ENCODE measurements at places on chromosomes 16 and 17.

GRCh38 chr16:1438229-1439057 is 5.9 kb downstream of the CCDC154 start:
- no peak for DNase-seq

GRCh38 chr17:38789185-38789584 is 10.2 kb downstream of the PIP4K2B start:
- no peak for DNase-seq

DNA sequence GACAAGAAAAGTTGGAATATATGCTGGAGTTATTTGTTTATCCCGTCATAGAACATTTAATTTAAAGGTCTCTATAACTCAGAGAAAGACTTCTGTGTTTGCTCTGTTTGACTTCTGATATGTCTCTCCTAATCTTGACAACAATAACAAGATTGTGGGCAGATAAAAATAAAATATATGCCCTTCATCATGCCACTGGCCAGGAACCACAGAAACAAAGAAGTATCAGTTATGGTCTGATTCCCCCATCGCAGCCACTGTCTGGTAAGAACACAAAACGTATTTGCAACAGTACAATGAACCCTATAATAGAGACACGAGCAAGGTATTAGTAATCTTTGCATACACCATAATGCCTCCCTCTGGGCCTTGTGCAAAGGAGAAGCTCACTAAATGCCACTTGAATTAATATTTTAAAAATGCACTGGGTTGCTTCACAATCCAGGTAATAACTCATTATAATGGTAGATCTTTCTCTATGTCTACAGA is 1498.3 kb downstream of the CDH11 start:
- DNase-seq = no peak

- DNase-seq = no peak
Measured at GRCh38 chr16:67114793-67115192, 5.1 kb downstream of the PHAF1 start.

GRCh38 chr16:67926181-67926750 is 5.4 kb downstream of the CTRL start:
- no peak for DNase-seq

GRCh38 chr17:2140683-2141082 is 85.8 kb downstream of the HIC1 start:
- DNase-seq = no peak

DNA sequence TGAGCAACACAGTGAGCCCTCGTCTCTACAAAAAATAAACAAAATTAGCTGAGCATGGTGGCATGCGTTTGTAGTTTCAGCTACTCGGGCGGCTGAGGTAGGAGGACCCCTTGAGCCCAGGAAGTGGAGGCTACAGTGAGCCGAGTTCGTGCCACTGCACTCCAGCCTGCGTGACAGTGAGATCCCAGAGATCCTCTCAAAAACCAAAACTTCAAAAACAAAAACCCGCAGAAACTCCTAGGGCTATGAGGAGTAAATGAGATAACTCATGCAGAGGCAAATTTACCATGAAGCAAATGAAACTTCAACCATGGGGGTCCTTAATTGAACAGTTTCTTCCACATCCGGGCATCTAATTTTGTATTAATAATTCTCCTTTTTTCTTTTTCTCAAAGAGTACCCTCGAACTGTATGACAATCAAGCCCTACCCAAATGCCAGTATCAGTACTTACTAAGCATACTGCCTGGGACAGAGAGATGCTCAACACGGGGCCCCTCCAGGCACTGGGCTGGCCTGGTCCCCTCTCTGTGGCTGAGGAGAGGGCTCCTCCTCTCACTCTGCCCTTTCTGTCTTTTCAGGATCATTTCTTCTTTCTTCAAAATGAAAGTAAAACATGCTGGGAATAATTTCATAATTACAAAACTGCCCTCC is 789 bp upstream of the PIPOX start:
- no peak for DNase-seq

- no peak for DNase-seq
Measured at GRCh38 chr16:85042606-85043005, 15.0 kb downstream of the KIAA0513 start.

DNA sequence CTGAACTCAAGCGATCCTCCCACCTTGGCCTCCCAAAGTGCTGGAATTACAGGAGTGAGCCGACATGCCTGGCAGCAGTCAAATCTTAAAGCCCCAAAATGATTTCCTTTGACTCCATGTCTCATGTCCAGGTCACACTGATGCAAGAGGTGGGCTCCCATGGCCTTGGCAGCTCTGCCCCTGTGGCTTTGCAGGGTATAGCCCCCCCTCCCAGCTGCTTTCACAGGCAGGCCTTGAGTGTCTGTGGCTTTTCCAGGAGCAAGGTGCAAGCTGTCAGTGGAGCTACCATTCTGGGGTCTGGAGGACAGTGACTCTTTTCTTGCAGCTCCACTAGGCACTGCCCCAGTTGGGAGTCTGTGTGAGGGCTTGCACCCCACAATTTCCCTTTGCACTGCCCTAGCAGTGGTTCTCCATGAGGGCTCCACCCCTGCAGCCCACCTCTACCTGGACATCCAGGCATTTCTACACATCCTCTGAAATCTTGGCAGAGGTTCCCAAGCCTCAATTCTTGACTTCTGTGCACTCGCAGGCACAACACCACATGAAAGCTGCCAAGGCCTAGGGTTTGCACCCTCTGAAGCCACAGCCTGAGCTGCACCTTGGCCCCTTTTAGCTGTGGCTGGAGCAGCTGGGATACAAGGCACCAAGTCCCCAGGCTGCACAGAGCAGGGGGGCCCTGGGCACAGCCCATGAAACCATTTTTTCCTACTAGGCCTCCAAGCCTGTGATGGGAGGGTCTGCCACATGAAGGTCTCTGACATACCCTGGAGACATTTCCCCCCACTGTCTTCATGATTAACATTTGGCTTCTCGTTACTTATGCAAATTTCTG is 79.3 kb upstream of the ARL4D start:
- no peak for DNase-seq

- no peak for DNase-seq
Measured at GRCh38 chr17:29595943-29596774, 3.2 kb downstream of the ANKRD13B start.

- DNase-seq = no peak
Measured at GRCh38 chr16:88991813-88992350, 14.9 kb upstream of the CBFA2T3 start.

- no peak for DNase-seq
Measured at GRCh38 chr16:15403392-15403995, 7.9 kb downstream of the MPV17L start.

DNA sequence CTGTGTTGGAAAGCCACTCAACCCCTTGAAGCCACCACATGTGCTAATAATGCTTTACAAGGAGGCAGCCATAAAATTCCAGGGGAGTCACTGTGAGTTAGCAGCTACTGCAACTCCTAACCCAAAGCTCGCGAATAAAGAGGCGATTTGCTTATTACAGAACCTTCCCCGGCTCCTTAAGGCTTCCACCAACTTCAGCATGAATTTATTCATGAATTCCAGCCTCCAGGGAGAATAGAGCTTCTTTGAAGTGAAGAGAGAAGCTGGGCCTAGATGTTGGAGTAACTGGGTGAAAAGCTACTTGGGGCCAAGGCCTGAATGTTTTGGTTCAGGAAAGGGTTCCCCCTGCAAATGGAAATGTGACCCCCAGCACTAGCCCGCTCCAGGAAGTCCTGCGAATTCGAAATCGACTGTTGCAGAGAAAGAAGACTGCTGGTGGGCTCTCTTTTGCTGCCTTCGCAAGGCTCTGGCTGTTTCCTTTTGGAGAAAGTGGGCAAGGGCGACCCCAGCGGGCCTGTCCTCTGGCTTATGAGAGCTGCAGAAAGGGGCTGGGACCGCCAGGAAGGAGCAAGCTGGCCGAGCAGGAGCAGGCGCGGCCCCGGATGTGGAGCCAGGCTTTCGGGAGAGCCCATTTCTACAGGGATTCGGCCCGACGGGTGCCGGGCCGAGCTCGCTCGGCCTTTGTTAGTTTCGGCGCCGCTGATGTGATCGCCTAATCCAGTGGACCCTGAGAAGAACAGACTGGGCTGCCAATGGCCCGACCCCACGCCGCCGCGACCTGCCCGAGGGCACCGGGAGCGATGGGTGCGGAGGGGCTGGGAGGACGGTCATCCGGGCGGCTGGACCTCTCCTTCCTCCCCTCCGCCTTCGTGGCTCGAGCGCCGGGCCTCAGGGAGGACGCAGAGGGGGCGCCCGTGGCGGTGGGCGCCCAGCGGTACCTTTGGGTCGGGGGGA is 7.6 kb downstream of the CBX8 start:
- no peak for DNase-seq

- DNase-seq = no peak
Measured at GRCh38 chr17:65170839-65171238, 33.7 kb downstream of the RGS9 start.

- DNase-seq = no peak
Measured at GRCh38 chr17:62650587-62650986, 23.1 kb downstream of the MRC2 start.

DNA sequence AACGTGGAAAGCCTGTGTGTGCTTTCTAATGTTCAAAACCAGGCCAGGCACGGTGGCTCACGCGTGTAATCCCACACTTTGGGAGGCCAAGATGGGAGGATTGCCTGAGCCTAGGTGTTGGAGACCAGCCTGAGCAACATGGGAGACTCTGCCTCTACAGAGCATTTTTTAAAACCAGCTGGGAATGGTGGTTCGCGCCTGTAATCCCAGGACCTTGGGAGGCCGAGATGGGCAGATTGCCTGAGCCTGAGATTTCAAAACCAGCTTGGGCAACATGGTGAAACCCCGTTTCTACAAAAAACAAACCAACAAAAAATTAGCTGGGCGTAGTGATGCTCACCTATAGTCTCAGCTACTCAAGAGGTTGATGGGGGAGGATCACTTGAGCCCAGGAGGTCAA is 26.4 kb downstream of the RNF213 start:
- DNase-seq = no peak

- DNase-seq = no peak
Measured at GRCh38 chr16:27114006-27114405, 47.3 kb downstream of the C16orf82 start.

GRCh38 chr16:79672524-79672923 is 72.0 kb upstream of the MAF start:
- no peak for DNase-seq

DNA sequence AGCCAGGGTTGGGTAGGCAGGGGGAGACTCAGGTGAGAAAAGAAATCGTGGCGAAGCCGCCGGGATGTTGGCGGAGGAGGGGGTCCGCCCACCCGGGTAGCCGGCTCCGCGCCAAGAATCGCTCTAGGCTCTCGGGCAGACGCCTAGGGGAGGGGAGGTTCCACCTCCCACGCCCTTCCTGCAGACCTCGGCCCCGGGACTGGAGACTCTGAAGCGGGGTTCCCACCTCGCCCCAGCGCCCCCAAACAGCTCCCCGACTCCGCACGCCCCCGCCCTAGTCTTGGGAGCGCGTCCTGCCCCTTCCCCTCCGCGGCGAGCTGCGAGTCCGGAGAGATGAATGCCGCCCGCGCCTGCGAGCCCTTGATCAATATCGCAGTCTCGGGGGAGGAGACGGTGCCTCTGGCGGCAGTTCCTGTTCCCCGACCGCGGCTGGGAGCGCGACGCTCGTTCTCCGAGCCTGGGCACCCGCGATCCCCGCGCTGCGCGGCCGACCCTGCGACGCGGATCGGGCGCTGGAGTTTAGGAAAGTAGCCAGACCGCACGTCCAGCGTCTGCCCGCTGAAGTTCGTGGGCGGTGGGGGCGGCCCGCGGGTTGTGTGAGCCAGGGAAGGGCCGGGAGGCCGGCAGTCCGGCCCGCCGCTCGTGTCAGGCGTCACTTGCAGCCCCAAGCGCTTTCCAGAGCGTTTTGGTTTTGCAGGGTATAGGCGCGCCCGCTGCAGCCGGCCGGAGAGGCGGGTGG is 790 bp downstream of the CRHR1 start:
- DNase-seq = no peak

DNA sequence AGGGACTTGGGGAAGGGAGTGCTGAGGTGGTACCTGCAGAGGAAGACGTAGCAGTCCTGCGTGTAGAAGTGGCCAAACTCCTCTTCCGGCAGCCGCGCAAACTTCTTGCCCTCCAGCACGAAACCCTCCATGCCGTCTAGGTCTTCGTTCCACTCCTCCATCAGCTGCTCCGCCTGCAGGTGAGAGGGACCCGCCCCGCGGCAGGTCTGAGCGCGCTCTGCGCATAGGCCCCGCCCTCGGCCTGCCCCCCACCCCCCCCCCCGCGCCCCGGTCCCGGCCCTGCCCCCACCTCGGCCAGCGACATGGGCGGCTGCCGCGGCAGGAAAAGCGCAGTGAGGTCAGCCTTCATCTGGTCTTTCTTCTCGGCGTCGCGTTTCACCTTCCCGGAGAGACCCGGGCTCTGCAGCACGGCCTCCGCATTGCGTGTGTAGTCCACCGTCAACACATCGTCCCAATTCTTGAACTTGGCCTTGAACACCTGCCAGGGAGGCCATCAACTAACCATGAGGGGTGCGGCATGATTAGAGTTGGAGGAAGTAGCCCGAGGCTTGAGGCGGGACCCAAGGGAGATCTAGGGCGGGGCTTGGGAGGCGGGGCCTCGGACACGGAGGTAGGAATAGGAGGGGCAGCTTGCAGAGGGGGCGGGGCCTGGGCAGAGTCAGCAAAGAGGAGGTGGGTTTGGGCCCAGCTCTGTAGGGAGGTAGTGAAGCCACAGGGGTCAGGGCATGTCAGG is 11.5 kb downstream of the FLII start:
- DNase-seq = no peak

DNA sequence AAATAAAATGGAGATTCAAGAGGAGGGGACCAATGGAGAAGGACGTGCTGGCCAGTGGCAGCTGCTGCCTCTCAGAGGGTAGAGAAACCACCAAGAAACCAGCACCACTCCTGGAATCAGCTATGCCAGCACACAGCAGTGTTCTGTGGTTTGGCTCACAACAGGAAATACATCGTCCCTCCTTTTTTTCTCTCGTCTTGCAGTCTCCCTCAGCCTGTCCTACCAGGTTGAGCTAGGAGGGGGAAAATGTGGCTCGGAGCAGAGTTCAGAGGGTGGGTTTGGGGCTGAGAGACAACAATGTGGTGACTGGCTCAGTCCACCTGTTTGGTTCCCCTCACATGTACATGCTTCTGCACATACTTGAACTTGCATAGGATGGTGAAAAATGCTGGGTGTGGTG is 19.9 kb upstream of the SLC16A5 start:
- DNase-seq = no peak

DNA sequence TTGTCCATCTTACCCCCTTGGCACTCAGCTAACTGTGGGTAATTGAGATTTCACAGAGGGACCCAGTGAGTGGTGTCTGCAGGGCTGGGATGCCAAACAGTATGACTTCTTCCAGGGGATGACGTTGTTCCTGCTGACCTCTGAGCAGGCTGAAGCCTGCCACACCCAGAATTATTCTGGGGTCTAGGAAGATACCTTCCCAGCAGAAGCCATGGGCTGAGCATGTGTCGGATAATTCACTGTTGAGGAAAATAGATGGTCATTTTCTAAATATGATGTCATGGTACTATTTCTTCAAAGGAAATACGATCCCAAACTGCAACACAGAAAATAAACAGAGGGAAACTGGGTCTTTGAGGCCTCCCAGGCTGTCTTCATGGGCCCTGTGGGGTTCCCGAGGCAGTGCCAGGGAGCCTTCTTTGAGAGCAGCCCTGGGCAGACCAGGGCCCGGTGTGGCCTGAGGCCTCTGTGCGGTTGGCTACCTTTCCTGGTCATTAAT is 17.4 kb downstream of the WNT9B start:
- DNase-seq = no peak

Data from LoVo (cell line).